ENCODE measurements at places on chromosomes 12 and 14.
A peak's percentile ranks its signal among the peaks of the same experiment; 100 is the strongest.

- DNase-seq = no peak
Observed at GRCh38 chr14:23881282-23881681, 72.3 kb upstream of the DHRS4 start.

GRCh38 chr12:52496590-52497071 lies 3.6 kb upstream of the KRT6A start:
- no peak for DNase-seq

GRCh38 chr12:117533687-117534086 lies 172.3 kb upstream of the NOS1 start:
- no peak for DNase-seq

DNA sequence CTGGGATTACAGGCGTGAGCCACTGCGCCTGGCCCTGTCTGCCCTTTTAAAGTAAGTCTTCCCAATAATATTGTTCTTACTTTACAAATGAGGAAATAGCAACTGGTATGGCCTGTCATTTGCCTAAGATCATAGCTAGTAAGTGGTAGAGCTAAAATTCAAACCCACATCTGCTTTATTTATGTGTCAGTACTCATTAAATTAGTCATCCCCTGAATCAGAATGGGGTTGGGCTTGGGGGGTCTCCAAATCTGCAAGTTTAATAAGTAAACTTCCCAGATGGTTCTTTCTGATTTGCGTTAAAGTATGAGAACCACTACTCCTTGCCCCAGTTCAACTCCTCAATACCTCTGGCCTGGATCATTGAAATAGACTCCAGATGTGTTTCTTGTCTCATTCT lies 96.2 kb downstream of the FAR2 start:
- DNase-seq = no peak

DNA sequence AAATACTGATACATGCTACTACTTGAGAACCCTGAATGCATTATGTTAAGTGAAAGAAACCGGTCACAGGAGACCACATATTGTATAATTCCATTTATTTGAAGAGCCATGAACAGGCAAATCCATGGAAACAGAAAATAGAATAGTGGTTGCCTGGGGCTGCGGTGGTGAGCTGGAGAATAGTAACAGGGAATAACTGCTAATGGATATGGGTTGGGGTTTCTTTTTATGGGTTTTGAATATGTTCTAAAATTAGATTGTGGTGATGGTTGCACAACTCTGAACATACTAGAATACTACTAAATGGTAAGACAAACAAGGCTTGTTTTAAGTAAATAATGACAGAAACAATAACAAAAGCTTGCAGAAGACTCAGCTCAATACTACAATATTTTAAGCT lies 293.0 kb downstream of the BTG1 start:
- DNase-seq = peak; percentile 7

DNA sequence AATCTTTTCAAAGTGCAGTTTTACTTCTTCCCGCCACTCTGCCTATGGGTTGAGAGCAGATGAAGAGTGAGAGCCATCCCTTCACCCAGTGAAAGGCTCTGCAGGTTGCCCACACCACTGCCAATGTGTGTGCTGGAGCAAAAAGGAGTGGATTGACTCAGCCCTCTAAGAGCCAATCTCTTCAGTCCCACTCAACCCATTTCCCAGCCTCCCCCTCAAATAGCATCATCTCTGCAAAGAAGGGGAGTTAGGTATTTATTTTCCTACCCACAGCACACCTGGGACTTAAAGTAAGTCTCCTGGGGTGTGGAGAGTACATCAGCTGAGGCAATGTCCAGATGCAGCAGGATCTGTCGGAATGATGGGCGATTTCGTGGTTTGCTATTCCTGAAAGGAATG lies 15.3 kb downstream of the MAP3K12 start:
- no peak for DNase-seq

DNA sequence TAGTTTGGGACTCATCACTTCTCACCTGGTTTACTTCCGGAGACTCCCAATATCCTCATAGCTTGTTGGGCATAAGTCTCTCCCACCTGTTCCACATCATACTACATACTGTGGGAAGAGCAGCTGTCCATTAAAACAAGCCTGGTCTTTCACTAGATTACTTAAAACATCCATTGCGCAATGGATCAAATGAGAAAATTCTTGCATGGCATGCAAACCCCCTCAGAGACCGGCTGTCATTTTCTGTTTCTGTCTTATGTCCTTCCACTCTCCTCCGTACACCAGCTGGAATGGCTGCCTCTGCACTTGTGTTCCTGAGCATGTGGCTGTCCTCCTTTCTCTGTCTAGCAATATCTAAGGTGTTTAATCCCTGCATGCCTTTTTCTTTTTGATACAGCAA lies 265.6 kb downstream of the TMEM117 start:
- DNase-seq = no peak

GRCh38 chr12:83920821-83921547 lies 991.6 kb downstream of the SLC6A15 start:
- no peak for DNase-seq

Data from SK-MEL-5 (cell line).